Left hindlimb (tissue), 1 donor: ENCODE measurements at places on chromosomes 12 and 14.
A peak's percentile ranks its signal among the peaks of the same experiment; 100 is the strongest.

DNA sequence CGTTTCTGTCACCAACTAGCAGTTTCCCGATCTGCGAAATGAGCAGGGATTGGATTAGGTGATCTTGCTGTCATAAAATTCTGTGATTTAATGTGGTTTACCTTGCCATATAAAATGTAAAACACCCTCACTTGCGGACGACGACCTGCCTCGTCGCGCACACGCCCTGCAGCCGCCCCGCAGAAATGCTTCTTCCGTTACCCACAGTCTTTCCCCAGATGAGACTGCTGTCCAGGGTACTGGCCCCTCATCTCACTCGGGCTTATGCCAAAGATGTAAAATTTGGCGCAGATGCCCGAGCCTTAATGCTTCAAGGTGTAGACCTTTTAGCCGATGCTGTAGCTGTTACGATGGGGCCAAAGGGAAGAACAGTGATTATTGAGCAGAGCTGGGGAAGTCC lies 17.7 kb upstream of the FOXJ2 start:
- no peak for DNase-seq

DNA sequence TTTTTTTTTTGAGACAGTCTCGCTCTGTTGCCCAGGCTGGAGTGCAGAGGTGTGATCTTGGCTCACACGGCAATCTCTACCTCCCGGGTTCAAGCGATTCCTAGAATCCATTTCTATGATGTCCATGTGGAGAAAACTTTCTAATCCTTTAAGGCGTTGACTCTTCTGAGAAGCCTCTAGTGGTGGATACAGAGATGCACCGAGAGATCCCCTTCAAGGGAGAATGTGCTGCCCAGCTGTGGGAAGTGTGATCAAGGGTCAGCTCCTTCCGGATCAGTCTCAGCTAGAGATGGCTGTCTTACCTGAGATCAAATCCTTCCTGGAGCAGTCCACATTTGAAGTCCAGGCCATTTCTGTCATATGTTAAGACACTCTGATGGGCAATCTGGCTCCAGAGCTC lies 92.7 kb upstream of the HECTD1 start:
- no peak for DNase-seq

DNA sequence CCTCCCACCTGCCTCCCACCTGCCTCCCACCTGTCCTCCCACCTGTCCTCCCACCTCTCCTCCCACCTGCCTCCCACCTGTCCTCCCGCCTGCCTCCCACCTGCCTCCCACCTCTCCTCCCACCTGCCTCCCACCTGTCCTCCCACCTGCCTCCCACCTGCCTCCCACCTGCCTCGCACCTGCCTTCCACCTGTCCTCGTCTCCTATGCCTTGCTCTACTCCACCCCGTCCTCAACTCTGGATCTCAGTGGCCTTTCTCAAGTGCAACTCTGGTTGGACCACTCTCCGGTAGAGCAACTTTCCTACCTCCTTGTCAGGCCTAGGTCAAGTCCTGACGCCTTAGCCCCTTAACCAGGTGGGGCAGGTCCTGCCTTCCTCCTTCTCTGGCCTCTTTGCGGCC lies 29.3 kb upstream of the PEX5 start:
- DNase-seq: no peak

DNA sequence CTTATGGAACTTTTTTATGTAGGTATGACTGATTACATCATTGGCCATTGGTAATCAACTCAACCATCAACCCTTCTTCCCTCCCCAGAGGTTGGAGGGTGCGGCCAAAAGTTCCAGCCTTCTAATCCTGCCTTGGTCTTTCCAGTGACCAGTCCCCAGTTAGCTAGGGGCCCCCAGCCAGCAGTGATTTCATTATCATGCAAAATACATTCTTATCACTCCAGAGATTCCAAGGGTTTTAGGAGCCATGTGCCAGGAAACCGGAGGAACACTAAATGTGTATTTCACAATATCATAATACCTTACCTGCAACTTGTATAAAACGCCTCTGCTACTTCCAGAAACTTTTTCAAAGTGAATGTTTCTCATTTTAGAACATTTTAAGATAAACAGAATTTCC lies 181.5 kb upstream of the PELI2 start:
- DNase-seq: no peak

DNA sequence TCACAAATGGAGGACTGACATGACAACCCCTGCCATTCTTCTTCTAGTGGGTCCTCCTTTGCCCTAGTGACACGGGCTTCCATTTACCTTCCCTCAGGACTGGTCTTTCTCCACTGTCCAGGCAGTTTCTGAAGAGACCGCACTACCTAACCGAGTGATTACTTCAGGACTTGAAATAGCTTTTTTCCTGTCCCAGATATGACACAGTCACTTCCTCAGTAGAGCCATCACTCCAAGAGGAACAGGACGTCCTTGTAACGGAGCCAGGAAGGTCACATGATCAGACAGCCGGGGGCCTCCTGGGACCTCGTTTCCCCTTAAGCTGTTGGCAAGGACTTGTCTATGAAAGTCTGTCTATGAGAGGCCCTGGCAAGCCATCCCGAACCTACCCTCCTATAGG lies 62.3 kb downstream of the FOS start:
- DNase-seq: peak; percentile 63

DNA sequence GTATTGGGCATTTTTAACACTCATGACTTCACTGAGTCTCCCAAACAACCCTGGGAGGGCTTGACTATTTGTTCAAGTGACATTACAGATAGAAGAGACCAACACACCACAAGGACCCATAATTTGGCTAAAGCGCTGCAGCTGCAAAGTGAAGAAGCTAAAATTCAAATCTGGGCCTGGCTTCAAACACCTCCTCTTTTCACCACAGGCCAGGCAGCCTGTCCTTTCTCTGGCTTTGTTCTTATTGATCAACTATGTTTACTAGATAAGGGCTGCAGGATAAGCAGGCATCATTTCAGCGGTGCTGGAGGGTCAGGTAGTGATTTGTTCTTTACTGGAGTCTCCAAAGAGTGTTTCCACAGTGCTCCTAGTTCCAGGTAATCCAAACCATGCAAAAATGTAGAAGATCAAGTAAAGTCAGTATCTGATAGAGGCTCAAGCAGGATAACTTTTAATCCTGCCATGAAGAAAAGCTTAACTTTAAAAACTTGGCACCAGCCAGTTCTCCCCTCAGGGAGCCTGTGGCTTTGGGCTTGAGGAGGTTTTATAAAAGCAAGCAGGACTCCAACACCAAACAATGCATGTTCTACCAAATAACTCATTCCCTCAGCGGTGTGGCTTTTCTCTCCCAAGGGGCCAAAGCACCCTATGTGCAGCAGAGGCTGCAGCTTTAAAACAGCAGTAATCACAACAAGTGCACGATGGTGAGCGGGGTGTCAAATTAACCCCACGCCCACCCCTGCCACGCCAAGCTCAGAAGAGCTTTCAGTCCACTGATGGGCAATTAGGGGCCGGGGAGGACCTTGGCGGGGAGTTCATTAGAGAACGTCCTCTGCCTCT lies 16.8 kb downstream of the CLMN start:
- no peak for DNase-seq

DNA sequence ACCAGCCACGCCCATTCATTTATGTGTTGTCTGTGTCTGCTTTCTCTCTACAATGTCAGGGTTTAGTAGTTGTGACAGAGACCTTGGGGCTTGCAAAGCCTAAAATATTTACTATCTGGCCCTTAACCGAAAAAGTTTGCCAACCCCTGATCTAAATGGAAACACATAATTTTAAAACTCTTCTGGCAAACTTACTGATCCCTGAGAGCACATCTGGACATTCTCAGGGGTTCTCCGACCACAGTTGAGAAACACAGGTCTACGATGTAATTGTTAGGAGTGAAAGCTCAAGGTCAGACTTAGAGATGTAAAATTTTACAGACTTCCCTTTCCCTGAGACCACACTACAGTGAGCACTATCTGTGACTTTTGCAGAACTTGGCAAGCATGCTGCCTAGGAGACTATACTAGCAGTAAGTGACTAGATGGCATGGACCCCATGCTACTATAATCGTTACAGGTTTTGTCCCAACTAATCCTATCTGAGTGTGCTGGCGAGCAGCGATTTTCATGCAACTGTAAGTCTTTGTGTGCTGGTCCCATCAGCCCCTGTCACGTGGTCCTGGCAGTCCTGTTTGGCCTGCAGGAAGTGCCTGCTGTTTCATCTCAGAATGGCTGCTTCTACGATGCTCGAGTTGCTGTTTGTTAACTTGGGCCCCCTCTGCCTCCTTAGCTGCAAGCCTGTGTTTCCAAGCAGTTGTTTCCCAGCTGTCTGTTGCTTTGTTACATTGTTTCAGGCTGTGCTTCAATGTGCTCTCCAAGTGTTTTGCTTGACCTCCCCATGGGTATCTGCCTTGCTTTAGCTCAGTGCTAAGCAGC lies 21.6 kb downstream of the TMTC2 start:
- DNase-seq: no peak
